ENCODE measurements at places on chromosomes 16 and 17.

- no peak for DNase-seq
Measured at GRCh38 chr16:27320261-27321012, 6.7 kb downstream of the IL4R start.

DNA sequence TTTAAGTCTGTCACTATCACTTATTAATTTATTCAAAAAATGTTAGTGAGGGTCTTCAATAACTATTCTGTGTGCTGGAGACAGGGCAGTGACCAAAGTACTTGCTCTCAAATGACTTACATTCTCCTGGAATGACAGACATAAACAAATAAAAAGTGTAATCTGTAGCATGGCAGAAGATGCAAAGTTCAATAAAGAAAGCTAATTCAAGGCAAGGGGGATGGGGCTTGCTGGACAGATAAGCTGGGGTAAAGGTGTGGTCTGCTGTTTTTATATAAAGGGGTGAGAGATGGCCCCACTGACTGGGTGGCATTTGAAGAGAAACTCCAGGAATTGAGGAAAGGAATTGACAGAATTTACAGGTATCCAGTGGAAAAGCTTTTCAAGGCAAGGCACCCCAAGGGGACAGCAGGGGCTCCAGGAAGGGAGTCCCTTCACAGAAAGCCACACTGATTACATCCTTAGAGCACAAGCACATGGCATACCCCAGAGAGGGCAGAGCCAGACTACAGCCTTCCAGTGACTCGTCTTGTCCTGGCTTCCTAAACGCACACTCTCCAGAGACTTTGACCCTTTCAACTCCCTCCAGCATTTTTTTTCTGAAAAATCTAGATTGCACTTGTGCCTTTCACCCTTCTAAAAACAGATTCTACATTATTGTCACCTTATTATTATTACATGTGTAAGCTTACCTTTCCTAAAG is 123.7 kb upstream of the HS3ST3A1 start:
- DNase-seq = peak; percentile 69

GRCh38 chr17:11952610-11953009 is 44.7 kb downstream of the ZNF18 start:
- DNase-seq = no peak

DNA sequence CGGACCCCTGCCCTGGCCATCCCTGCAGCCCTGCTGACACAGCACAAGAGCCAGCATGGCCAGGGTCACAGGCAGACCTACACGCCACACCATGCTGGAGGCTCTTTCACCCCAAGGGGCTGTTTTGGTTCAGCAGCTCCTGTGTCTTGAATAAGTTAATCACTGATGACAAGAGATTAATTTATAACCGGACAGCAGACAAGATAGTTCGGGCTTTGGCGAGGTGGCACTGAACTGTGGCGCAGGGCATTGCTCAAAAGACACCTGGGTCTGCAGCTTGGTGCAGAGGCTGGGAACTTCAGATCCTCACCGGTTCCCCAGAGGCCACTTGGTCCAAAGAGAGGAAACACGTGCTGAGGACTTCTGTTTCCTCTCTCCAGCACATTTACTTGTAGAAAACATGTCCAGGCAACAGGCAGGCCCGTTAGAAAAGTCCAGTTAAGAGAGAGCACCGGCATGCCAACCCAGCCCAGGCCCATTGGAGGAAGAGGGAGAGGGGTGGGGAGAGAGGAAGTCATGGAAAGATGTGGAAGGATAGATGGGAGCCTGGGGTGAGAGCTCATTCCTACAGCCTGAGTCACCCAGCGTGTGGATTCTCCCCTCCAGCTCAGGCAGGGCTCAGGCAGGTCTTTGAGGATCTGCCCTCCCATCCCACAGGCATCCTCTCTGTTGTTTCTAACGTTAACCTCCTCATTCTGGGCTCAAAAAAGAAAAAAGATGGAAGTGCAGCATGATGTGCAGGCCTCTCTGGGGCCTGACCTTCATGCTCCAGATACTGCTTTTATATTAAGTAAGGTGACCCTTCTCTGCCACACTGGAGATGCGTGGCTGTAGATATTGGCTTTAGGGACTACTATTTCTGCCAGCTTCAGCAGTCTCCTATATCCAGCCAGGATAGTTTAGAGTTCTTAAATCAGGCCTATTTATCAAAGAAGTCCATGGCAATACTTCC is 80.0 kb upstream of the HNF1B start:
- DNase-seq = no peak

GRCh38 chr17:81498953-81499600 is 13.5 kb downstream of the ACTG1 start:
- no peak for DNase-seq

DNA sequence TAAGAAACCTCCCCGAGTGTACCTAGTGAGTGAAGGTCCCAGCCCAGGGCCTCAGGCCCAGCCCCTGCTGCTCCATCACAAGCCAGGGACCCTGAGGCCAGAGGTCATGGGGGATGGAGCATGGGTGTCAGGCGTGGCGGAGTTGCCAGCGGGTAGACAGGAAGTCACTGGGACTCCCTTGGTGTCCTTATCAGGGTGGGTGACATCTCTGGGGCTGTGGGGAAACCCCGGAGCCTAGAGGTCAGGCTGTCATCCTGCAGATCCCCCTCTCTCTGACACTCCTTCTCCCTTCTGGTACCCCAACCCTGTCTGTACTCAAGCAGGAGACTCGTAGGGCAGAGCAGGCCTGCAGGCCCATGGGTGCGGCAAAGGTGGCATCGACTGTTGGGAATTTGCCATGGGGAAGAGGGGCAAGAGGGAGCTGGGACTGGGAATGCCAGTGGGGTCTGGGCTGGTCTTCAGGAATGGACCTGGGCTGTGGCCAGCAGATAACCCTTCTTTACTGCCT is 10.8 kb upstream of the ADGRG1 start:
- DNase-seq = no peak

DNA sequence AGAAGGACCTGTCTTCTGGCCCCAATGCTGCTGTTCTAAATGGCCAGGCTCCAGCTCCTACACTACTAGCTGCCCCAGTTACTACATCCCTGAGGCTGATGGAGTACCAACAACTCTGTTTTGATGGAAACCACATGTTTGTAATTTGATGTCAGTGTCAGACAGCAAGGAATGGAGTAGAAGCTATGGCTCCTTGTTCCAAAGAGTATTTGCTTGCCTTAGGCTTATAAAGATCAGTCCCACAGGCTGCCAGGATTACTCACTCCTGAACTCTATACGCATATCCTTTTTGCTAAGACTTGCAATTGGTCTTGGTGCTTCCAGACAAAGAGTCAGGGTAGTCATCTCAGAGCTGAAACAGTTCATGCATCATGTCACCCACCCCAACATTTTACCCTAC is 139.6 kb downstream of the HS3ST3A1 start:
- no peak for DNase-seq

- DNase-seq = no peak
Measured at GRCh38 chr17:17609121-17609520, 17.6 kb upstream of the PEMT start.

DNA sequence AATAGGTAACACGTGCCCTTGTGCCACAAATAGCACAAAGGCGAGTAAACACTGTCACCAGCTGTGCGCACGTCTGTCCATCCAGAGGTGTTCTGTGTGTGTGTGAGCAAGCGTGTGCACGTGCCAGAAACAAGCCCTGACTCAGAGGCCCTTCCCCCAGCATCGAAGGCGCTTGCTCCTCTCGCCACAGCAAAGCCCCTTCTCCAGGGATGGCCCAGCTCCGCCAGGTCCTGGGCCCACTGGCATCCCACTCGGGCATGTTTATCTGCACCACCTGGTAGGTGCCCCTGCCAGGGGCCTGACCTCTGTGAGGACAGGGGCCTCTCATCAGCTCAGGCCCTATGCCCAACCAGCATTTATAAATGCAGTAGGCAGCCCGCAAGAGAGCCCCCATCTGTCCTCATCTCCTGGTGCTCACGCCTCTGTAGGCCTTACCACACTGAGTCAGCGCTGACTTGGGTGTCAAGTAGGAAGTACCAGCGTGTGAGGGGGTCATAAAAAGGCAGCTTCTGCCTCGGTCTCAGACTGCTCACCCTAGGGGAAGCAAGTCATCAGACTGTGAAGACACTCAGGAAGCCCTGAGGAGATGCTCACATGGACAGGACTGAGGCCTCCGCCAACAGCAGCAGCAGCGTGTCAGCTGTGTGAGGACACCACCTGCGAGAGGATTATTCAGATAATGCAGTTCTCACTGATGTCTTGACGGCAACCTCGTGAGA is 10.8 kb downstream of the TMEM235 start:
- no peak for DNase-seq

- DNase-seq = no peak
Measured at GRCh38 chr16:71408536-71408935, 33.3 kb downstream of the TLE7 start.

- peak; percentile 77 for DNase-seq
Measured at GRCh38 chr17:27244491-27245223, 49.3 kb upstream of the WSB1 start.

DNA sequence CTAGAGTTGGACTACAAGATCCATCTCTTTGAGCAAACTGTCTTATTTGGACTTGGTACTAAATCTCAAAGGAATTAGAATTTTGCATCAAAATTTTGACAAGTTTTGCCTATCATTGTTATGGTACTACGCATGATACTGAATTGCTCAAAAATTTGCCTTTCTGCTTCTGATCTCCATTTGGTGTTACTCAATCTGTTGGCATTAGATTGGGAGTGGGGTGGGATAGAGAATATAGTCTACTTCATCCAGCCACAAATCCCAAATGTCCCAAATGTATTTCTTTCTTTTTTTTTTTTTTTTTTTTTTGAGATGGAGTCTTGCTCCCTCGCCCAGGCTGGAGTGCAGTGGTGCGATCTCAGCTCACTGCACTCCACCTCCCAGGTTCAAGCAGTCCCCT is 204.8 kb downstream of the TANC2 start:
- no peak for DNase-seq

DNA sequence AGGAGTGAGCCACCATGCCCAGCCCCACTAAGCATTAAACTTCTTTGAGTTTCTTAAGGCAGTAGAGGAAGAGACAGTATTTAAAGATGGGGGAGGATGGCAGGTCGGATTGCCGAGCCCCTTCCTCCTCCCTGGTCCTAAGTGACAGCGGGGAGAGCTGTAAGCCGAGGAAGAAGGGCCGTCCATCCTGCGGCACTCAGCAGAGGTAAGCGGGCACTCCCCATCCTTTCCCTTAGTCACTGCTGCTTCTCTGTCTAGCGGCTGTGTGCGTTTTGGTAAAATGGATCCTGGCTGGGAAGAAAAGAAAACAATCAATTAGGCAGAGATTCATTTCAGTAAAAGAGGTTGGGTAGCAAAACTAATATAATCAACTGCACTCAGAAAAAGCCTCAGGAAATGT is 13.9 kb downstream of the DNAAF1 start:
- no peak for DNase-seq

GRCh38 chr17:39001703-39002637 is 34.8 kb upstream of the FBXO47 start:
- DNase-seq = no peak

GRCh38 chr17:8465356-8465755 is 29.7 kb downstream of the NDEL1 start:
- DNase-seq = peak; percentile 54

GRCh38 chr16:80231121-80231520 is 309.7 kb upstream of the DYNLRB2 start:
- DNase-seq = no peak

DNA sequence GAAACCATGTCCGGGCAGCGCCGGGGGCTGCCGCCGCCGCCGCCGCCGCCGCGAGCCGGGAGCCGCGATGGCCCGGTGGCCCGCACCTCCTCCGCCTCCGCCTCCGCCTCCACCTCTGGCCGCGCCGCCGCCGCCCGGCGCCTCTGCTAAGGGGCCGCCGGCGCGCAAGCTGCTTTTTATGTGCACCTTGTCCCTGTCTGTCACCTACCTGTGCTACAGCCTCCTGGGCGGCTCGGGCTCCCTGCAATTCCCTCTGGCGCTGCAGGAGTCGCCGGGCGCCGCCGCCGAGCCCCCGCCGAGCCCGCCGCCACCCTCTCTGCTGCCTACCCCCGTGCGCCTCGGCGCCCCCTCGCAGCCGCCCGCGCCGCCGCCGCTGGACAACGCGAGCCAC is 587 bp downstream of the HS3ST4 start:
- peak; percentile 46 for DNase-seq

- no peak for DNase-seq
Measured at GRCh38 chr17:4334776-4335584, 31.5 kb downstream of the UBE2G1 start.

GRCh38 chr17:59707971-59708430 is 547 bp downstream of the VMP1 start:
- no peak for DNase-seq

DNA sequence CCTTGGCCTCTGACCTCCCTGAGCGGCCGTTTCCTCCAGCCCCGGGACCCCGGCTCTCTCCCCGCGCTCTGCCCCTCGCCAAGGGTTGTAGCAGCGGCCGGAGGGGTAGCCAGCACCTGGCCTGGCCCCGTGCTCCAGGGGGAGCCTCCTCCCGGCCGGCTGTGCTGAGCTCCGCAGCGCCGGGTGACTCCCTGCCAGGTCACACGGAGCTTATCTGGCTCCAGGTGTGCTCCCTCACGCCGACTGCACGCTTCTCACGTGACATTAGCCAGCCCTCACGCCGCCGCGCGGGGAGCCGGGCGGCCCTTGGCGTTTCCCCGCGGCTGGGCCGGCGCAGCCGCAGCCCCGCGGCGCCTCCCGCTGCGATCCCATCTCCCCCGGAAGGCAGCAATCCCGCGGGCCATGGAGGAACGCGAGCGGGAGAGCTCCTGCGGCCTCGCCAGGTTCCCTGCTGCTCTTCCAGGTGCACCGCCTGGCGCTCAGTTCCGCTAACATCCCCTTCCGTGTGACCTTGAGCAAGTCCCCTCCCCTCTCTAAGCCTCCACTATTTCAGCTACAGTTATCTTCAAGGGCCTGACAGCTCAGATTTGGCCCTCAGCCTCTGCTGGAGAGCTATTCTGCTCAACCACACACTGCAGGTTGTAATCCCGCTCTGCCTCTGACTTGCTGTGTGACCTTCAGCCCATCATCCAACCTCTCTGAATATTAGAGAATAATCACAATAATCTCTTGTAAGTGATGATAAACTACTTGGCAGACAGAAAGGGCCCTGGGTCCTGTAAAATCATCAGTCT is 3.4 kb downstream of the MYO18A start:
- peak; percentile 84 for DNase-seq

DNA sequence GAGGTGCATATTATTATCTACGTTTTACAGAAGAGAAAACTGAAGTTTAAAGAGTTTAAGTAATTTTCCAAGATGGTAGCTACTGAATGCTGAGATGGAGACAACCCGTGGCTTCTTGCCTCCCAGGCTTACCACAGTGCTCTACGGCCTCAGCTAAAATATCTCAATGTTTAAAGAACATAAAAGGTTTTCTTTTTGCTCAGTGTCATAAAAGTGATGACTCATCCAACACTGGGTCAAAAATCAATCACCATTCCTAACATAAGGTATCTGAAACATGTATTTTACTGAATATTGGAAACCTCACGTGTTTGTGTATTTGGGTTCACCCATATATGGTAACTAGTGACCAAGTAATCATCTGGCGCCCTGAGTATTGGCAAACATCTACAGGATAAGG is 18.4 kb downstream of the ABCA9 start:
- DNase-seq = peak; percentile 30

GRCh38 chr17:47703191-47703591 is 9.2 kb downstream of the TBKBP1 start:
- DNase-seq = no peak

GRCh38 chr16:82037251-82037650 is 2.2 kb downstream of the HSD17B2 start:
- no peak for DNase-seq
